ENCODE measurements at places on chromosomes 11 and 22.

DNA sequence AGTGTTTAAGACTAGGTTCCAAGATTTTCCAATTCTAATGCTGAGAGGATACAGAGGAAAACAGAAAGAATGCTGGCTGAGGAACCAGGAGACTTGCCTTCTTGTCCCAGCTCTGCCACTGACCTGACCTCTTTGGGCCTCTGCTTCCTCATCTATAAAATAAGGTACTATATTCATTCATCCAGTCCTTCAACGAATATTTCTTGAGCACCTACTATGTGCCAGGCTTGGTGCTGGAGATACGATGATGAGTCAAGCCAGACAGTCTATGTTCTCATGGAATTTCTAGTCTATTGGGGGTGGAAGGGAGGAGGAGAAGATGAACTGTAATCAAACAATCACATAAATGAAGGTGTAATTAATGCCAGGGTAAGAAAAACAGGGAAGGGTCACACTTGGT is 27.8 kb upstream of the UPB1 start:
- DNase-seq, result no peak

GRCh38 chr11:1889224-1889930 is 2.3 kb downstream of the PRR33 start:
- peak; percentile 38 for DNase-seq

DNA sequence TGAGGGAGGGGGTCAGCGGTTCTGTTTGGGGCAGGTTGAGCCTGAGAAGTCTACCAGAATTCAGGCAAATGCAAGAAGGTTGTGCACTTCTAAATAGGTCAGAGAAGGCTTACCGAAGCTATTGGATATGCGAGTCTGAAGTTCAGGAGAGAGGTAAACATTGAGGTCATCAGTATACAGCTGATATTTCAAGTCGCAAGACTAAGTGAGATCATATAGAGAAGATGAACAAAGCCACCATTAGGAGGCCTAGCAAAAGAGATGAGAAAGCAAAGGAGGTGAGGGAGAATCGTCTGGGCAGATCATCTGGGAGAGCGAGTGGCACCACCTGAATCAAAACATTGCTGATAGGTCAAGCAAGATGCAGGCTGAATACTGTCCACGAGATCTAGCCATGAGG is 430.6 kb downstream of the BUD13 start:
- no peak for DNase-seq

DNA sequence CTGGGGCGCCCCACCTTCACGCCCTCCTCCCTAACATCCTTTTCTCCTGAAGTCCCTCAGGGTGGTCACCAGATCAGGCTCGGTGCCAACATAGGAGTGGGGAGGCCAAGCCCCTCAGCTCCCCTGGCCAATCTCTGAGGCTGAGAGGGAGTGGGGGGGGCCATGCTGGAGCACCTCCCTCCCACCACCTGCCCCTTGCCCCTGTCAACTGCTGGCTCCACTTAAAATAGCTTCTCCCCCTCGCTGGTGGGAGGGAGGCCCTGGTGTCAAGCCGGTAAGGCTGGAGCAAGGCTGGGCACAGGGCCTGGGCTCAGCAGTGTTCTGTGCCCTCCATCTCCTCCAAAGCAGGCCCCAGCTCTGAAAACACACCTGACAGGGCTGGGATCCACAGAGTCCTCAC is 4.9 kb downstream of the PLXNB2 start:
- DNase-seq, result no peak

DNA sequence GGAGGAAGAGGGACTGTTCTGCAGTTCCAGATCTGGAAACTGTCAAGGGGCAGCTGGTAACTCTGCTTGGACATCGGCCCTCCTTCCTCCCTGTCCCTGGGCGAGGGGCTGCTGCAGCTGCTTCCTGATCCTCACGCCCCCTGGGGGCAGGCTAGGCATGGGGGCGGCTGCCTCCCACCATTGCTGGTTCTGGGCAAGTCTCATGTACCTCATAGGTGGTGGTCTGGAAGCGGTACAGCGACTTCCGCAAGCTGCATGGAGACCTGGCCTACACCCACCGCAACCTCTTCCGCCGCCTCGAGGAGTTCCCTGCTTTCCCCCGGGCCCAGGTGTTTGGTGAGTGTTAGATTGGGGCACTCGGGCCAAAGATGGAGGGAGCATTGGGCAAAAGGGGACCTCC is 5.0 kb downstream of the SNX15 start:
- DNase-seq, result no peak

- no peak for DNase-seq
Observed at GRCh38 chr22:50544746-50545253, 899 bp upstream of the KLHDC7B start.

All from activated CD4-positive, CD25-positive, alpha-beta regulatory T cell treated with anti-CD3 and anti-CD28 coated beads, Interleukin-2, amount 50 U/mL, for 16 hours (primary cell).